ENCODE measurements at places on chromosomes 5 and 9.

- no peak for DNase-seq
Measured at GRCh38 chr5:91144491-91145332, 238.4 kb downstream of the ARRDC3 start.

DNA sequence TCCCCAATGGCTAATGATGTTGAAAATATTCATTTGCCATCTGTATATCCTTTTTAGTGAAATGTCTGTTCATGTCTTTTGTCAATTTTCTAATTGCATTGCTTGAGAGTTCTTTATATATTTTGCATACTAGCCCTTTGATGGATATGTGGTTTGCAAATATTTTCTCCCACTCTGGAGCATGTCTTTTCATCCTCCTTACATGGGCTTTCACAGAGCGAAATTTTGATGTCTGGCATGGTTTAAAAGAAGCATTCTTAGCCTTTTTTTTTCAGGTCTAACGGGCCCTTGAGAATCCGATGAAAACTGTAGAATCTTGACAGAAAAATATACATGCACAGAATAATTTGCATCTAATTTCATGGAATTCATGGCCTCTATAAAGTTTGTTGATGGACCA is 44.7 kb downstream of the ARHGEF28 start:
- no peak for DNase-seq

GRCh38 chr5:112338681-112339337 is 80.3 kb downstream of the EPB41L4A start:
- DNase-seq, result no peak

GRCh38 chr5:143606043-143606752 is 202.7 kb upstream of the NR3C1 start:
- no peak for DNase-seq

DNA sequence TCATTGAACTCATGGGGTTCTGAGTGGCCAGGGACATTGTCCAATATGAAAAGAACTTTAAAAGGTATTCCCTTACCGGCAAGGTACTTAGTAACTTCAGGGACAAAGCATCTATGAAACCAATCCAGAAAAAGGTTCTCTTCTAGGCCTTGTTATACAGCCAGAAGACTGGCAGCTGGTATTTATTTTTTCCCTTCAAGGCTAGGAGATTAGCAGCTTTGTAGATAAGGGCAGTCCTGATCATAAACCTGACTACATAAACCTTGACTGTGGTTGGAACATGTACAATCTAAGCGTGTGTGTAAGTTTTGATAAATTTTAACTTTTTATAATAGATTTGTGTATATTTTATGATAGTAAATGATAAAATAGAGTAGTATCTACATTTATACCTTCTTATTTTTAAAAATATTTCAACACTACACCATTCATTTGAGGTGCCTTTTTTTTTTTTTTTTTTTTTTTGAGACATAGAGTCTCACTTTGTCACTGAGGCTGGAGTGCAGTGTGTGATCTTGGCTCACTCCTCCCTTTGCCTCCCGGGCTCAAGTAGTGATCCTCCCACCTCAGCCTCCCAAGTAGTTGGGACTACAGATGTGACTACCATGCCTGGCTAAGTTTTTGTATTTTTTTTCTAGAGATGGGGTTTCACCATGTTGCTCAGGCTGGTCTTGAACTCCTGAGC is 24.5 kb downstream of the RANBP17 start:
- DNase-seq, result no peak

DNA sequence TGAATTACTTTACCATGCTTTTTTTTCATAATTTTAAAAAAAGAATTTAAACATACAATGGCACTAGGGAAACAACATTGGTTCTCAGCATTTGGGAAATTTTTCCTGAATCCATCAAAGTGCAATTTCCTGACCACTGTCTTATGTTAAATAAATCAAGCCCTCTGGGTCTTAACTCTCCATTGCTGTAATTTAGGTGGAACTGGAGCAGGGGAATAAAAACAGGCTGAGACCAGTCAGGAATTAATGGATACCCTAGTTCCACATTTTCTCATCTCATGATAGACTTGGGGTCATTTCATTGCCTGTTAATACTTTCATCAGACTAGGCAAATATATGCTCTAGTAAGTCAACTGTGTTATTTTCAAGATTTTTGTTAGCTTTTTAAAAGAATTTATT is 103.1 kb downstream of the FBN2 start:
- no peak for DNase-seq

DNA sequence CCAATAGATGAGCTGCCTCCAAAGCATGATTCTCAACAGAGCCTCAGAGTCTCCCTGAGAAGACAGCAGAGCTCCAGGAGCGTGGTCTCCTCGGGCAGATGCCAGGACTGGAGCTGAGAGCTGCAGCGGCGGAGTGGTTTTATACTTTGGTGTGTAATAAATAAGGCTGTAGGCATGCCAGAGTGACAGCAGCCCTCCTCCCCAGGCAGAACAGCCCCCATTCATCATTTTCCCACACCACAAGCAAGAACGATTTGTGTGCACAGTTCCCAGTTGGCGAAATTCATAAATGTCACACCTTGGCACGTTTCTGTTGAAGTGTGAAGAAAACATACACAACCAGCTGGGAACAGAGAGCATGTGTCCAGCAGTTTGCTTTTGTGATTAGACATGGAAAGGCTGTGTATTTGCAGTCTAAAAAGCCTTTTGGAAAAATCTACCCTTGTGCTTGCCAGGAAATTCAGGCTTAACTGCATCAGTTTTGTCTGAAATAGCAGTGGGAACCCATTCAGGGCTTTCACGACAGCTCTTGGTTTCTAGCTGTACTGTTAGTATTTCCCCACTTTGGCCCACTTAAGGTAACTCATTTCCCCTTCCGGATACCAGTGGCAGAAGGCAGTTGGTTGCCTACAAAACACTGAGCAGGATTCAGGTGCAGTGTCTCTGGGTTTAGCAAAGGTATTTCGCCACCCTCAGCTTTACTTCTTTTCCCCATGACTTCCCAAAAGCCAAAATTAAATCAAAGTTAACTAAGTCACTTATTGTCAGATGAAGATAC is at the start of gene C1QTNF3:
C1QTNF3 (minus strand) TSS at position 115 of the 778 bp plus-strand sequence; CDS start at position 27, 88 bp downstream.
- DNase-seq, result no peak

DNA sequence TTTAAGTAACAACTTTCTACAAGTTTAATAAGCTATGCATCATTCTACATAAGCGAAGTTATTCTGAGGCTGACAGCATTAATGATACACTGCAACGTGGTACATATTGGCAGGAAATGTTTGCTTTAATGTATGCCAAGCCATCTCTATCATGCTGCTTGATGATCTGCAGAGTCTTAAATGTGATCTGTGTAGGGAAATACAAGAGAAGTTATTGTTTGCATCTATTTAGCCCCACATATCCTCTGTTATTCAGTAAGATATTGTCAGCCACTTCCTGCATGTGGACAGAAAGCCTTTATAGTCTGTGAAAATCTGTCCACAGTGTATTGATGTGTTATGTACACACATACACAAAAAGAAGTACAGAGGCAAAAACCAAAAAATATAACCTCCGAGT is 193.1 kb upstream of the FREM1 start:
- DNase-seq, result no peak

DNA sequence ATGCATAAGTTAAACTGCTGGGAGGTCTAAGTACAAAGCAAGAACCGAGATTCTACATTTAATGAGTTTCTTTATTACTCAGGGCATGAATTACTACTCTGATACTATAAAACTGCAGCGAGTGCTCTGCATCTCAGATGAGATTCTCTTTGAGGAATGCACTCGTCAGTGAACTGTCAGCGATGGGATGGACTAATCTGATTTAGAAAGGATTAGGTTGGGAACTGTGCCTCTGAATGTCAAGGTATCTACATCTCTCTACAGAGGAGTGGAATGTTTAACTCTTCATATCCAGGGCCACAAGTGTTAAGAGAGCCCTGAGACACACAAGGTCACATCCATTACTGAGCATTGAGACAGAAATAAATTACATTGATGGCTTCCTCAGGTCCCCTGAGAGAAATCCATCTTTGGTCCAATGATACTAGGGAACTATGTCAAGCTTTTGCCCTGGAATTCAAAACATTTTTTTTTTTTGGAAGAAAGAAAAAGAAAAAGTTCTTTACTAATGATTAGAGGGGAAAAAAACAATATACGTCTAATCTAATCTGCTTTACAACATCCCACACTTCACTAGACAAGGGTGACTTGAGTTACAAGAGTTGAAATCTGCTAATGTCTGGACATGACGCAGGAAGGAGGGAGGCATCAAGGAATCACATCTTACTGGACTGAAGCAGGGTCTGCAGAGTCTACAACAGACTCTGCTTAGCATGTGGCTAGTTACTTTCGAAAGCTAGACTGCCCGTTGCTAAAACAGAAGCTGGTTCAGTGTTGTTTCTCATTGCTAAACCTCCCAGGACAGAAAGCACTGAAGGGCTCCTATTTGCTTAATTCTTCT is 270.0 kb upstream of the TLE4 start:
- no peak for DNase-seq

GRCh38 chr5:11468334-11469039 is 435.8 kb downstream of the CTNND2 start:
- no peak for DNase-seq

GRCh38 chr9:129236441-129237145 is 58.5 kb upstream of the IER5L start:
- DNase-seq, result peak; percentile 64

DNA sequence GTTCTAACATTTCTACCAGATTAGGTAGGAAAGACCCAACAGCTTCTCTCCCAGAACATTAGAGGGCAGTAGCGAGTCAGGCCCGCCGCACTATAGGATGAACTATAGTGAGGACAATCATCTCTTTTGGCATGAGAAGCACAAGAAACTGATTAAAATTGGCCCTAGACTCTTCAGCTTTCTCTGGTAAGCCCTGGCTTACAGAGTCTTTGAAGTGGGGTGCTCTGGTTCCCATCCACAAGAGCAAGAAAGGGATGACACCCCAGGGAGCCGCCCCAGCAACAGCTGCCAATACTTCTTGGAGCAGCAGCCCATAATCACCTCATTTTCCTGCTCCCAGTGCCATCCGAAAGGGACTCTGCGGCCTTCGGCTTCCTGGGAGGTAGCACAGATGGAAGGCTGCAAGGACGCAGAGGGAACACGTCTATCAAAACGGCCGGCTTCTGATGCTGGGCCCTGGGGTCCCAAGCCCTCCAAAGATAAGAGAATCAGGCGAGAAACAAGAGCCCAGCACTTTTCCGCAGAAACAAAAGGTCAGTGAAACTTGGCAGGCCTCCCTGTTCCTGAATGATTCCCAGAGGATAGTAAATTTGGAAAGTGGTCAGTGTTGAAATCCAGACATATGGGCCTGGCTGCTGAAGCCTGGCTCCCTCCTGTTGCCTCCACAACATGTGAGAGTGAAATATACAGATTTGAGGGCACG is 69.3 kb downstream of the HSD17B3 start:
- peak; percentile 38 for DNase-seq

GRCh38 chr5:31867219-31867618 is 228.3 kb downstream of the PDZD2 start:
- peak; percentile 40 for DNase-seq

GRCh38 chr9:94619026-94619425 is 20.3 kb downstream of the FBP1 start:
- DNase-seq, result no peak

GRCh38 chr9:120100595-120100994 is 479.4 kb downstream of the CDK5RAP2 start:
- no peak for DNase-seq

- peak; percentile 27 for DNase-seq
Measured at GRCh38 chr5:180670586-180671359, 21.4 kb upstream of the FLT4 start.

GRCh38 chr5:21802869-21803490 is 1050.2 kb downstream of the CDH12 start:
- no peak for DNase-seq

- DNase-seq, result no peak
Measured at GRCh38 chr9:137276473-137277328, 825 bp upstream of the TOR4A start.
